GM04504 (cell line): ENCODE measurements at places on chromosomes 1 and 21.
A peak's percentile ranks its signal among the peaks of the same experiment; 100 is the strongest.

DNA sequence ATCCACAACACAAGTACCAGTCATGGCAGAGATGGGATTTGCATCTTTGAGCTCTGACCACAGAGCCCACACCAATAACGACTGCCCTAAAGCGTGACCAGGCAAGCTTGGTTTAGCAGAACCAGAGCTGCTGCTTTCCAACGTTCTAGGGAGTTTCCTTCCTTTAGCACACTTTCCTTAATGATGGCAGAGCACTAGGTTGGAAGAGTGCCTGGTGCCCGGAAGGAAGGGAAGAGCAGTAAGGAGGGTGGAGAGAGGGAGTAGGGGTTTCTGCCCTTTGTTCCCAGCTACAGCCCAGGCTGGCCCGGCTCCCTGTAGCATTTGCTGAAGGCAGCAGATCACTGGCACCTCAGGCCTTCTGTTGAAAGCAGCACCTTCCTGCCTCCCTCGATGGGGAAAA lies 6.1 kb upstream of the EVA1C start:
- DNase-seq, result no peak

DNA sequence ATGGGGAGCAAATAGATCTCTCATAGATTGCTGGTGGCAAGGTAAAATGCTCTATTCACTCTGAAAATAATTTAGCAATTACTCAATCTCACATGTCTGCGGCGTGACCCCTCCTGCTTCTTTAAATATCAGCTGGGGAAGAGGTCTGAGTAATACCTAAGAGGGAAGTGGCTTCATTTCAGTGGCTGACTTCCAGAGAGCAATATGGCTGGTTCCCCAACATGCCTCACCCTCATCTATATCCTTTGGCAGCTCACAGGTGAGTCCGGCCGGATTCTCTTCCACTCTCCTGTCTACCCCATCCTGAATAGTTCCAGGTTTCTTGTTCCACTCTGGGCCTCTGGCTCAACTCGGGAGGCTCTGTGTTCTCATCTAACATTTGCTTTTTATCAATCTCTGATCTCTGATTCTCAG lies at the start of gene SLAMF7:
TSS of gene SLAMF7 (plus strand) at position 150 of the 414 bp plus-strand sequence. CDS start at position 205, 55 bp downstream.
- DNase-seq, result no peak

DNA sequence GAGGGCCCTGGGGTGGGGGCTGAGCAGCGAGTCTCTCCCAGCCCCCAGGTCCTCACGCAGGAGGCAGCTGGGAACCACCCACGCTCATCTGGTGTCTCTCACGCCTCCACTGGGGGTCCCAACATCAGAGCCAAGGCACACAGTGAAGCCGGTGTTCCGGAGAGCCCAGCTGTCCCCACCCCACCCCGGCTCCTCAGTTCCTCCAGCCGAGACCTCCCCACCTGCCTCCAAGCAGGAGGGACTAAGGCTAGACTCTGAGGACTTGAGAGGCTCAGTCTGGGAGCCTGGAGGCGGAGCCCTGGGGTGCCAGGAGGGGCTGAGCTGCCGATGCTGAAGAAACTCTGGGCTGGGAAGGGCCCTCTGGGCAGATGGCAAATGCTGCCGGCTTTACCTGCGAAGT lies 1.6 kb upstream of the HPCA start:
- DNase-seq, result no peak

- no peak for DNase-seq
Measured at GRCh38 chr1:155166471-155167165, 6.5 kb downstream of the KRTCAP2 start.

GRCh38 chr1:54604572-54605370 lies 18.6 kb downstream of the FAM151A start:
- DNase-seq, result no peak

DNA sequence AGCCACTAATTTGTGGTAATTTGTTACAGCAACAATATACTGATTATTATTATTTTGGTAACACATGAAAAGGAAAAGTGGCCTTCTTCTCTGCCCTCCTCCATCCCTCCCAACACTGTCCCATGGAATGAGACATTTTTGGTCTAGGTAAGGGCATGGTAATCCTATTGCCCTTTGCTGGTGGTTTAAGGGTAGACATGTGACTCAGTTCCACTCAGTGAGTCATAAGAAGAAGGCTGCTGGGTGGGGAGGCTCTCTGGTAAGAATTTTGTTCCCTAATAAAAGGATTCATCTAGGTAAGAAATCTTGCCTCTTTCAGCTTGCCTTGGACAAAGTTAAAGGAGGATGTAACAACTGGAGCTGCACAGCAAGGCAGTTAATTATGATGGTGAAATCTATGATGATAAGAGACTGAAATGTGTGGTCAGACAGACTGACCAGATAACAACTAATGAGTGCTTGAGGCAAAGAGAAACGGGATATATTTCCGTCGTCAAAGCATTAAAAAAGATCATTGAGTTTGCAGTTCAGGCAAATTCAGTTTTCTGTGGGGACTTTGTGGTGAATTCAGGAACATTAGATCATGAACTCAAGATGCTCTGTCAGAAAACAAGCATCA lies 232.0 kb upstream of the KCNK2 start:
- DNase-seq, result no peak

GRCh38 chr1:110673805-110674336 lies 869 bp downstream of the KCNA3 start:
- DNase-seq, result no peak

DNA sequence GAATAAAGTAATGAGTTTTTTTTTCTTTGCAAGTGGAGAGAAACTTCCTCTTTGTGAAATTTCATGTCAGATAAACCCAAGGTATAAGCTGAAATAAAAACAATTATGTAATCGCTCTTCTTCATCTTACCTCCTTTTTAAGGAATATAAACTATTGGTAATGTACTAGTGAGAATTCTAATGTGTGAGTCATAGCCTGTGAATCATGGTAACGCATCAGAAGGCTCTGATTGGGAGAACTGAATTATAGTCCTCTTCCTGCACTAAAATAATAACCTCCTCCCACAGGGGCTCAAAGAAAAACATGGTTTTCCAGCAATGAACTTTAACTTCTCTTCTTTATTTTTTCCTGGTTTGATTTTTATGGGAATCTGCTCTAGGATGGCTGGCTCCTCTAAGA lies 57.1 kb upstream of the COX20 start:
- peak; percentile 38 for DNase-seq

GRCh38 chr1:85576642-85577418 lies 3.7 kb upstream of the CCN1 start:
- peak; percentile 77 for DNase-seq
